ENCODE measurements at places on chromosomes 6 and 20. TPM values are rescaled to one million over a fixed set of nuclear protein-coding genes. Genes with fewer than 3 reads are reported as not detected.

Gene AKAP12
- polyA plus RNA-seq, result 50.5 TPM

Gene HEY2
- 0.77 TPM for polyA plus RNA-seq

Gene ID1
- 0.75 TPM for polyA plus RNA-seq

Gene GSTA1
- not detected for polyA plus RNA-seq

Gene NKAIN4
- 2.3 TPM for polyA plus RNA-seq

Gene TBX18
- polyA plus RNA-seq, result not detected

Gene BEND6
- polyA plus RNA-seq, result 28.0 TPM

Gene MPC1
- 523 TPM for polyA plus RNA-seq

Gene PMEPA1
- 1.9 TPM for polyA plus RNA-seq

Gene GINS1
- not detected for polyA plus RNA-seq

Gene PTPRK
- 11.0 TPM for polyA plus RNA-seq

Gene MUC21
- polyA plus RNA-seq, result not detected

Gene GMEB2
- 0.35 TPM for polyA plus RNA-seq

Gene IL17F
- polyA plus RNA-seq, result 12.9 TPM

Gene ZSCAN31
- 2.4 TPM for polyA plus RNA-seq

Gene DCDC2
- polyA plus RNA-seq, result 0.40 TPM

Gene HNF4A
- polyA plus RNA-seq, result not detected

Gene TNXB
- polyA plus RNA-seq, result not detected

Gene MACROD2
- polyA plus RNA-seq, result 36.7 TPM

Gene POU5F1
- not detected for polyA plus RNA-seq

Gene IMPG1
- polyA plus RNA-seq, result 0.34 TPM

Gene BTNL2
- polyA plus RNA-seq, result not detected

Gene PERP
- polyA plus RNA-seq, result 40.3 TPM

Gene TCP11
- 0.94 TPM for polyA plus RNA-seq

Gene CTCFL
- 0.63 TPM for polyA plus RNA-seq

Gene UCKL1
- polyA plus RNA-seq, result 3.1 TPM

Gene VSX1
- 1.5 TPM for polyA plus RNA-seq

Gene OR2H1
- not detected for polyA plus RNA-seq

Gene OLIG3
- not detected for polyA plus RNA-seq

Gene ADGB
- not detected for polyA plus RNA-seq

Gene C6orf52
- polyA plus RNA-seq, result 11.5 TPM

Gene MTFR2
- 7.8 TPM for polyA plus RNA-seq

Gene TBXT
- not detected for polyA plus RNA-seq

Gene PLCG1
- polyA plus RNA-seq, result 2.5 TPM

Gene CLDN20
- polyA plus RNA-seq, result not detected

Gene KCNK16
- not detected for polyA plus RNA-seq

Gene METTL24
- polyA plus RNA-seq, result not detected

Gene REM1
- polyA plus RNA-seq, result not detected

Gene OPRL1
- not detected for polyA plus RNA-seq

Gene OXT
- not detected for polyA plus RNA-seq

Gene WFDC2
- 4.3 TPM for polyA plus RNA-seq

Measured in Purkinje cell (primary cell).